ENCODE measurements at places on chromosomes 4 and X.

GRCh38 chrX:108811891-108812290 lies 75.5 kb upstream of the IRS4 start:
- DNase-seq = no peak

- no peak for DNase-seq
These were observed 7.7 kb downstream of the AMMECR1 start for GRCh38 chrX:110310000-110310790.

DNA sequence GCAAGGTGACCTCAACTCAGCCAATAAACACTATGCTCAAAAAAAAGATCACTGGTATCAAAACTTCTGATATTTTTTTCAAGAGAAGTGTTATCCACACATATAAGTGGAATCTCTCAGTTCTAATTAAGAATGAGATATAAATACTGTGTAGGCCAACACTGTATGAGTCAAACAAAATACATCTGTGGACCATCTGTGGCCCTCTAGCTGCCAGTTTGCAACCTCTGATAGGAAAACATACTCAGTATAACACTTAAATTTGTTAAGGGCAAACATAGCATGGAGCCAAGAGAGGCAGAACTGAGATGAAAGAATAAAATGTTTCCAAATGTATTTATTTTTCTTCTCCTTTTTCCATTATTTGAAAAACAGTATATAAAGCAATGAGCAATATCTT lies 377.3 kb downstream of the ARAP2 start:
- peak; percentile 47 for DNase-seq

GRCh38 chr4:5568931-5569330 lies 139.4 kb downstream of the EVC2 start:
- no peak for DNase-seq

DNA sequence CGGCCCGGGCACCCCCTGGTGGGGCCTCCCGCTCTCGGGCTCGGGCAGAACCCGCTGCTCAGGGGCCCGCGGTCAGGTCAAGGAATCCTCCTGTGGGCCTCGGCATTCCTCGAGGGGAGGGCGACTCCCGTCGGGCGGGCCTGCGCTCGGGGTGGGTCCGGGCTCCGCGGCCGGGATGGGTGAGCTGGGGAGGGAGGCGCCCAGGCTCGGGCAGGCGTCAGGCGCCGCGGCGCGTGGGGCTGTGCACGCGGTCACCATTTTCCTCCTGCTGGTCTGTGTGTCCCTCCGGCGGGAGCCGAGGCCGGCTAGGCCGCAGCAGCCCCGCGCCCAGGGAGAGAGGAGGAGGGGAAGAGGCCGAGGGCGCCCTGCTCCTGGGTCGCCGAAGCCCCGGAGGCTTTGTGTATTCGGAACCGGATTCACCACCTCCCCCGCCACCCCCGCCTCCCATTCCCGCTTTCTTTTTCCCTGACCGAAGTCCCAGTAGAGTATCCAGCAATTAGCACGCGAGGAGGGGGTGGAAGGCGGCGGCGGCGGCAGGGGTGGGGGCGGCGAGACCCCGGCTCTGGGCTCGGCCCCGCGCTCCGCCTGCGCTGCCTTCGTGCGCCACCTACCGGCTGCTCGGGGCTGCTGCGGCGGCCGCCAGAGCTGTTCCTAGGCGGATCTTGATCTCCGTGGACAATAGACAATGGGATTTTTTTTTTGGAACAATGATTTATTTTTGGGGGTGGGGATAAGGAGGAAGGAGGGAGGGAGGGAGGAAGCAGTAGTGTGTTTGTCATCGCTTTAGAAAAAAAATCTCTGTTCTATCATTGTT lies 99.0 kb upstream of the MAML3 start:
- DNase-seq = peak; percentile 59

DNA sequence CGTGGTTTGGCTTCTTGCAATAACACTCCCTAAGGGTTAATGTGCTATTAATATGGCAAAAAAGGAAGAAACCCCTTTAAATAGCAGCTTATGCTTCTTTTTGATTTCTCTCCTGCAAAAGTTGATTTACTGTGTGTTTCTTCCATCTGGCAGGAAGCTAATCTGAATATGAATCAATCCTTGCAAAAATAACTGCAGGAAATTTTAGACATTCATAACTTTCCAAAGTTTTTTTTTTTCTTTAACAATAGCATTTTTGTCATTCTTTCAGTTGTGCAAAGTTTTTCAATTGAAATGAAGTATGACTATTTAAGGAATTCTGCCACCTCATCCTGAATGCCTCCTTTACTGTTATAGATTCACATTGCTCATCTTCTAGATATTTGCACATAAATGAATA lies 115.6 kb downstream of the SPANXA1 start:
- DNase-seq = no peak

DNA sequence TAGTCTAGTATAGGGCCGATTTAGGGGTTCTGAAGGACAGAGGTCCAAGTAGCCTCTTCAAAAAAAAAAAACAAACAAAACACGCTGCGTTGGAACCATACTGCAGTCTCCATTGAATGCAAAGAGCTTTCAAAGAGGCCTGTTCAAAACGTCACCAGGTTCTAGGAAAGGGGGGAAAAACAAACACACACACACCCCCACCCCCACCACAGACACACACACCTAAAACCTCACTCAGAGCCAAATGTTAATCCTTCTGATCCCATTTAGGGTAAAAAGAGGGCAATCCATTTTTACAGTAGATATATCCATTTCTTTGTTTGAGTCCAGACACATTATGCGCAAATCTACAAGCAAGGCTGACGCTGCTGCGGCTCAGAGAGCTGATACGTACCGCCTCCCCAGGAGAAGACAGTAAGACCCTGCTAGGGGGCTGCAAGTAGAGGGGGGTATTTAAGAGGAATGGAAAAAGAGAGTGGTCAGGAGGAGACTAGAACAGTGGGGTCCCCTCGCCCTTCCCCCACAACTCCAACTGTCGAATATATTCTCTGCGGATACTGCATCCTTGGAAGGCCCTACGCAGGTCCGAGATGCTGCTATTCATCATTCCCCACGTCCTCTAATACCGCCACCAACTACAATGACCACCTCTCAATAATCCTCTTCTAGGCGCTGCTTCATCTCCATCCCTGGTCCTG lies 1.3 kb downstream of the NKRF start:
- no peak for DNase-seq

DNA sequence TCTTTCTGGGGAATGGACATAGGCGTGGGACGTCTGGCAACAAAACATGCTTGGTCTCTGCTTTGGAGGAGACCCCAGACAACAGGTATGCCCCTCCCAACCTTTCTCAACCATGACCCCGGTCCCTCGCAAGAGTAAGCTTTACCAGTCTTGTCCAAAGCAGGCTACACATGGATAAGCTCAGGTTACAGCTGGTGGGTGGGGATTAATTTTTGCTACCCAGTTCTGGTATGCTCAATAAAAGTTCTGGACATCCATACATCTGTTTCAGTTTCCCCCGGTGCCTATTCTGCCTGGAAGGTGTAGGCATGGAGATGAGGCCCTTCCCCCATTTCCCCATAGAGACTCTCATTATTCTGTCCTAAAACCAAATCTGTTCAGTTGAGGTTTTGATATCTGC lies 54.5 kb upstream of the NOCT start:
- DNase-seq = no peak

DNA sequence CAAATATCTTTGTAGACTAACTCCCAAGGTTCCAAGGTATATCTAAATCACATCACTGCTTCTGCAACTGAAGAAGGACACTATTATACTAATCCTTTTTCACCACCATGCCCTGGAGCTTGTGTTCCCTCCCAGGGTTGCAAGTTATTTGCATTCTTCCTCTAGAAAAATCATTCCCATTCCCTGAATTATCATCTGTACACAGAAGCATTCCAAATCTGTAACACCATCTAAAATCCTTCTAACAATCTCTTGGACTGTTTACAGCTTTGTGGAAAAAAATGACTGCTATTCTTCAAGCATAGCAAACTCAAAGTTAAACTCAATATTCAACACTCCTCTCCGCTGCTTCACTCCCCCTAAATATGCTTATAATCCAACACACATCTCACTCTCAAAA lies 1570.8 kb upstream of the ADGRL3 start:
- no peak for DNase-seq

- no peak for DNase-seq
These were observed 34.3 kb downstream of the NYX start for GRCh38 chrX:41481264-41482109.

DNA sequence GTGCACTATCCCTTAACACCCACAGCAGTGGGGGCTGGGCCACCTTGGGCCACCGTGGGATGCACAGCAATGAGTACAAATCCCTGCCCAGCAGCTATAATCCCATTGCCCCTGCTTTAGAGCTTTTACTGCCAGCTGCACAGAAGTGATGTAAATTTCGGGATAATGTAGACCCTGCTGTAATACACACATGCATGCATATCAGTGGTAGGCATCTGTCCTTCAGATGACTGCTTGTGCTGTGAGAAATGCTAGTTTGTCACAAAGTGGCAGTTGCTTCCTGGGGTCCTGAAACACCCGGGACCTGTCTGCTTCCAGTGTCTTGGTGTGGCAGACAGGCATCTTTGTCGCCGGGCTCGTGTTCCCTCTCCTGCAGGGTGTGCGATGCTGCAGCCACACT lies 14.1 kb downstream of the NSG1 start:
- DNase-seq = no peak
